Upper lobe of left lung (tissue), 6 donors: ENCODE measurements at places on chromosomes 12 and 14.

- no peaks in the 10 kb centered on the region for H3K36me3 ChIP-seq
- peak within 1 kb of the TSS; percentile 72 for H3K27ac ChIP-seq
- H3K4me3 ChIP-seq = peak within 1 kb of the TSS; percentile 72
- no peaks in the 10 kb centered on the region for H3K27me3 ChIP-seq
- peaks cover 16% of the 10 kb centered on the region for H3K4me1 ChIP-seq
- DNase-seq = peak; percentile 91
Measured at GRCh38 chr14:95319312-95320077, at the start of gene CLMN. TSS of gene CLMN (minus strand) at chr14:95319908. CDS start at chr14:95319792, 116 bp downstream.

DNA sequence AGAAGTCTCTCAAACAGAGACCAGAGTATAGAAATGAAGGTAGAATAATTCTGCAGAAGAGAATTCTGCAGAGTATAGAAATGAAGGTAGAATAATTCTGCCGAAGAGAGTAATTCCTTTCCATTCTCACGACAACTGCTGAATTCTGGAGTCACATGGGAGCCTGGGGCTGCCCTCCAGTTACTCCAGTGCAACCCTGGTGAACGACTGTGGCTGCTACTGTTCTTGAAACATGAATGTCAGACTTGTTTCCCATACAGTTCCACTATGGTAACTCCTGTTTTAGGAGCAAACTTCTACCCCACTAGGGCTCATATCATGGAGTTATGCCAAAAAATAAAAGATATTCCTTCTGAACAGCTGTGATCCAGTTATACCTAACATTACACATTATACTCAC lies 164.4 kb downstream of the KICS2 start:
- no peaks in the 10 kb centered on the region for H3K27me3 ChIP-seq
- no peak overlapping the region for H3K27ac ChIP-seq
- no peaks in the 10 kb centered on the region for H3K4me1 ChIP-seq
- no peaks in the 10 kb centered on the region for H3K36me3 ChIP-seq
- H3K4me3 ChIP-seq = no peak overlapping the region

- H3K4me3 ChIP-seq = no peak overlapping the region
- H3K4me1 ChIP-seq = no peaks in the 10 kb centered on the region
- no peaks in the 10 kb centered on the region for H3K27me3 ChIP-seq
- H3K27ac ChIP-seq = no peak overlapping the region
Measured at GRCh38 chr12:89621521-89621920, 87.1 kb downstream of the ATP2B1 start.

DNA sequence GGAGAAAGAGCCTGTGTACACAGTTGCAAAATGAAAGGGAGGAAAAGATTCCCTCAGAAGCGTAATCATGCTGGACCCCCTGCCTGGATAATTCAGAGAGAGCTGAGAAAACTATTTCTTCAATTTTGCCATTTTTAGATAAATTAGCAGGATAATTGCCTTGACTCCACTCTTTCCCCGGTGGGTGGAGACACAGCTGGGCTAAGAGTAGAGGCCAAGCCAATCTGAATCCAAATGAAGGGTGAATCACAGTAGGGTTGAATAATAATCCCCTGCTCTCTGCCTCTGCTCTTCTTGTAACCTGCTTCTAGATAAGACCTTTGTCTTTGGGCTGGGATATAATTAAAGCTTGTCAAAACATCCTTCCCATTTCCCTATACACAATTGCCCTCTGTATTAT lies 150.1 kb downstream of the CAPZA3 start:
- H3K4me3 ChIP-seq = no peak overlapping the region
- no peak for DNase-seq

- no peak overlapping the region for H3K4me3 ChIP-seq
- H3K4me1 ChIP-seq = no peaks in the 10 kb centered on the region
- H3K27ac ChIP-seq = no peak overlapping the region
- no peak for DNase-seq
Measured at GRCh38 chr12:81573228-81573627, 185.9 kb downstream of the PPFIA2 start.

DNA sequence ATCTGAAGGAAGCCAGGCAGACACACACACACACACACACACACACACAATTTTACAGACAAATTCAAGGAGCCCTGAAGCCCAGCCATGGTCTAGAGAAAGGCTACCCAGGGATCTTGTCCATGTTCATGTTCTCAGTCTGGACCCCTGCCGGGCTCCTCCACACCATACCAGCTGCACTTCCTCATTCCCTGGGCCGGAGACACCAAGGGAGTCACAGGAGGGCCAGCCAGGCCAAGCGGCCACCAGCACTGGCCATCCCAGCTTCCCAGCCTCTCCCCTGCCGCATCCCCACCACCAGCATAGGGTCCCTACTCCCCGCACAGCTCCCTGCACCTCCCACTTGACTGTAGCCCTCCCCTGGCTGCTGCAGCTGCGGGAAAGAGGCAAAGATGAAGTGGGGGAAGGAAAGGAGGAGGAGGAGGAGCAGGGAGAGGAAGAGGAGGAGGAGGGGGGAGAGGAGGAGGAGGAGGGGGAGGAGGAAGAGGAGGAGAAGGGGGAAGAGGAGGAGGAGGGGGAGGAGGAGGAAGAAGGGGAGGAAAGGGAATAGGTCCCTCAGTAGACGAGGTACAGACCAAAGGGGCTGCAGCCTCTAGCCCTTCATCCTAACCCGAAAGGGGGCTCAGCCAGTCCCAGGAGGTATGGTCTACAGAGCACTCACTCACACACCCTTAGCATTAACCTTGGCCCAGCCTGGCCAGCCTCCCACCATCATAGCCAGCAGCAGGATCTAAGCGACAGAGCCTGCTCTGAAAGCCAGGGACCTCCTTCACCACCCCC lies 293.2 kb downstream of the DPF3 start:
- H3K36me3 ChIP-seq = no peaks in the 10 kb centered on the region
- H3K4me3 ChIP-seq = no peak overlapping the region
- no peaks in the 10 kb centered on the region for H3K27me3 ChIP-seq
- H3K4me1 ChIP-seq = no peaks in the 10 kb centered on the region

GRCh38 chr12:16568873-16569272 lies 37.1 kb downstream of the LMO3 start:
- no peak for DNase-seq
- no peaks in the 10 kb centered on the region for H3K27me3 ChIP-seq
- H3K36me3 ChIP-seq = no peaks in the 10 kb centered on the region
- no peaks in the 10 kb centered on the region for H3K4me1 ChIP-seq
- no peak overlapping the region for H3K27ac ChIP-seq
- H3K4me3 ChIP-seq = no peak overlapping the region

- H3K27ac ChIP-seq = no peak overlapping the region
- peaks cover 37% of the 10 kb centered on the region for H3K4me1 ChIP-seq
- no peak for DNase-seq
- H3K4me3 ChIP-seq = no peak overlapping the region
Measured at GRCh38 chr12:76551482-76551888, 8.1 kb downstream of the OSBPL8 start.

DNA sequence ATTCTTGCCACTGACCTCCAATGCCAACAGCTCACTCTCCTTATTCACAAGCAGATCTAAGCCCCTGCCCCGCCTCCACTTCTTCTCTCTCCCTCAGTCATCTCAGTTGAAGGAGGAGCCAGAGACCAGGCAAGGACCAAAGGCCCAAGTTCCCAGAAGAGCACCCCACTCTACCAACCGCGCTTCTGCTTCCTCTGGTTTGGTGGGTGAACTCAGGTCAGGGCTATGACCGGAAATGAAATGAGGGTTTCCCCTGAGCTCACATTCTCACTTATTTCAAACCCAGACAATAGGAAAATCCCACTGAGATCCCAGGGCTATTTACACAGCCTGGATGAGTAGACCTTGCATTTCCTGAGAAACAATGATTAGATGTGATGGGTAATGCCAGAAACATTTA lies 9.9 kb downstream of the DPF3 start:
- H3K4me3 ChIP-seq = no peak overlapping the region
- no peaks in the 10 kb centered on the region for H3K27me3 ChIP-seq
- no peaks in the 10 kb centered on the region for H3K36me3 ChIP-seq
- DNase-seq = no peak
- H3K27ac ChIP-seq = no peak overlapping the region
- H3K4me1 ChIP-seq = no peaks in the 10 kb centered on the region

- no peak overlapping the region for H3K4me3 ChIP-seq
- H3K27ac ChIP-seq = no peak overlapping the region
- H3K27me3 ChIP-seq = no peaks in the 10 kb centered on the region
- DNase-seq = no peak
- H3K36me3 ChIP-seq = no peaks in the 10 kb centered on the region
- H3K4me1 ChIP-seq = no peaks in the 10 kb centered on the region
Measured at GRCh38 chr14:81006266-81006665, 50.8 kb downstream of the TSHR start.

DNA sequence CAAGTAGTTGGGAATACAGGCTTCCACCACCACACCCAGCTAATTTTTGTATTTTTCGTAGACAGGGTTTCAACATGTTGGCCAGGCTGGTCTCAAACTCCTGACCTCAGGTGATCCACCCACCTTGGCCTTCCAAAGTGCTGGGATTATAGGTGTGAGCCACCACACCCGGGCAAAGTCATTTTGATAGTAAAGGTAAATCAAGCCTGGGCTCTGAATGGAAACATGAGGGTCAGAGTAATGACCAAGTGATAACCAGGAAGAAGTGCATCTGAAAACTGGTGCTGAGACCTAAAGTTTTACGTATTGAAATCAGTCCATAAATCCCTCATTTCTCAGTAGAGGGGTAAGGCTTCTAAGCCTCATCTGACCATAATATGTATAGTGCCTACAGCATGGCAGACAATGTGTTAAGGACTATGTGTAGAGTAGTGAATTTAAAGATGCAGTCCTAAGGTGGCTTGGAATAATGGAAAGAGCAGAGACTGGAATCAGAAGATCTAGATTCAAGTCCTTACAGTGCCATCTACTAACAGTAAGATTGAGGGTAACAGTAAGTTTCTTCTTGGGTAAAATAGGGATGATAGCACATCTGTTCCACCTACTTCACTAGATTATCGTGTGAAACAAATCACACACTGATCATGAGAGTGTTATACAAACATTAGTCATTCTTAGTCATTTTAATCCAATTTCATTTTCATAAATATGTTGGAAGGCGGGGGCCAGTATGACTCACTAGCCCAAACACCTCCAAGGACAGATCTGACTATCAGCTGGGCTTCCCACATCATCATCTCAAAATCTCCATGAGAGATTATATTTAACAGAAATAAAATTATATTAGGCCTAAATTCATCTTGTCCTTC lies 11.2 kb downstream of the MAP4K5 start:
- H3K4me1 ChIP-seq = peaks cover 45% of the 10 kb centered on the region
- H3K27ac ChIP-seq = peak overlapping the region; percentile 30
- DNase-seq = no peak
- no peak overlapping the region for H3K4me3 ChIP-seq

DNA sequence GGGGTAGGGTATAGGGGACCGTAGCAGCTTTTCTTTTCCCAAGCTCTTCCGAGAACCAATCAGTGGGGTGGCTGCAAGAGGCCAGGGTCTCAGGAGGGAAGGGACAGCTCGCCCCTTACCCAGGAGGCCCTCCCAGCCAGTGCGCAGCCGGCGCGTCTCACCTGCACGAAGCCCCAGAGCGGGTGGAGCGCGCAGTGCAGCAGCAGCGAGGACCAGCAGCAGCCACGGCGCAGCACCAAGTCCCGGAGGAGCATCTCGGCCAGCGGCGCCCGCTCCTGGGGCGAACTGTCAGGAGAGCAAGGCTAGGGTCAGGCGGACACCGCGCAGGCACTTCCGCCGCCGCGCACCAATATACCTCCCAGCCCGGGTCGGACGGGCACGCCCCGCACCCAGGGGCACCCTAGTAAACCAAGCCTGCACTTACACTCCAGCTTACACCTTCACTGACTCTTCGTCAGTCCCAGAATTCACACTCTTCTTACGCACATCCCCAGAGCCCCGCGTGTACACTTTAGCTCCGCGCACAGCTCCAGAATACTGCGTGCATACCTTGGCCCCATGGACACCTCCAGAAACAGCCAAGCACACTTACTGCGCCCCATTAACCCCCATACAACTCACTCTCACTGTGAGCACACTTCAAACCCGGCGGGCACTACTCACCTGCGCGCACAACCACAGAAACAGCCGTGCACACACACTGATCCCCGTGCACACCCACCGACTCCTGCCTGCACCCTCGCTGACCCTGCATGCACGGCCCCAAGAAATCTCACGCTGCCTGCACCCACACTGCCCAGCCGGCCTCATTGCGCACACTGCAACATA lies 606 bp downstream of the PRIMA1 start:
- H3K4me1 ChIP-seq = peaks cover 13% of the 10 kb centered on the region
- no peaks in the 10 kb centered on the region for H3K27me3 ChIP-seq
- H3K36me3 ChIP-seq = no peaks in the 10 kb centered on the region
- no peak overlapping the region for H3K27ac ChIP-seq

DNA sequence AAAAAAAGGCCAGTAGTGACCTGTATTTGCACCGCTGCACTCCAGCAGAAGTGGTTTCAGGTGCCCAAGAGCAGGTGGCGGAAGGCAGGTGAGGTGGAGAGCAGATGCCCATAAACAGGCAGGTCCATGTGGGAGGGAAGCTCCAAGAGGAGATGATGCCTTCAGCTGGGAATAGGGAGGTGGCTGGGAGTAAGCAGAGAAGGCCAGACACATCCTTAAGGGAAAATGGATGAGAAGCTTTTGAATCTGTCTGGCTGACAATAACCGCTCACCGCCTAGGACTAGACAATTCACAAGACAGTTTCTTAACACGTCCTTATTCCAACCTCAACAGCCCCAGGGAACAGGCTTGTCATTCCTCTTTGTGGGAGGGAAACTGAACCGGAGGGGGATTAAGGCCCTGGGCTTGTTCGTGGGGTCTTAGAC lies 43.9 kb upstream of the PLEKHG6 start:
- no peak overlapping the region for H3K4me3 ChIP-seq
- no peaks in the 10 kb centered on the region for H3K36me3 ChIP-seq
- DNase-seq = no peak
- H3K4me1 ChIP-seq = peaks cover 25% of the 10 kb centered on the region

GRCh38 chr12:38904537-38905479 lies 583 bp downstream of the CPNE8 start:
- DNase-seq = peak; percentile 85
- peaks cover 19% of the 10 kb centered on the region for H3K4me1 ChIP-seq
- peak overlapping the region; percentile 91 for H3K27ac ChIP-seq
- H3K4me3 ChIP-seq = peak overlapping the region; percentile 70

DNA sequence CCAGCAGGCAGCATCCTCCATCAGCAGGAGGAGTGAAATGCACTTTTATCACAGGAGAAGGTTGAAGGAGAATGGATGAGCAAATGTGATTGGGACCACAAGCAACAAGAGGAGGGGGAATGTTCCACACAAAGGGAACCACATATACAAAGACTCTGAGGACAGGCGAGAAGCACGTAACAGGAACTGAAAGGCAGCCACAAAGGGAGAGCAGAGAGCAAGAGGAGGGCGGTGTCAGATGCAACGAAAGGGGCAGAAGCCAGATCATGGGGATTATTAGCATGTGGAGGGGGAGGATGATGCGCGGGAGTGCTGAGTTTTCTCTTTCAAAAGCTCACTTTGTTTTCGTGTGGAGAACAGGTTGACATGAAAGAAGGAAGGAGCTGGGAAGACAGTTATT lies 241.1 kb downstream of the SPTSSA start:
- H3K27me3 ChIP-seq = no peaks in the 10 kb centered on the region
- no peak for DNase-seq
- H3K4me3 ChIP-seq = no peak overlapping the region
- no peaks in the 10 kb centered on the region for H3K4me1 ChIP-seq

GRCh38 chr12:979349-979748 lies 11.7 kb upstream of the ERC1 start:
- no peak overlapping the region for H3K4me3 ChIP-seq
- H3K27ac ChIP-seq = no peak overlapping the region
- DNase-seq = no peak
- H3K27me3 ChIP-seq = no peaks in the 10 kb centered on the region

- H3K36me3 ChIP-seq = no peaks in the 10 kb centered on the region
- no peaks in the 10 kb centered on the region for H3K27me3 ChIP-seq
- peak; percentile 39 for DNase-seq
Measured at GRCh38 chr14:95408731-95409476, 89.2 kb upstream of the CLMN start.
